Dermis blood vessel endothelial cell (primary cell): ENCODE measurements at places on chromosomes 1 and 21. TPM values are rescaled to one million over a fixed set of nuclear protein-coding genes. Genes with fewer than 3 reads are reported as not detected.
A peak's percentile ranks its signal among the peaks of the same experiment; 100 is the strongest.

DNA sequence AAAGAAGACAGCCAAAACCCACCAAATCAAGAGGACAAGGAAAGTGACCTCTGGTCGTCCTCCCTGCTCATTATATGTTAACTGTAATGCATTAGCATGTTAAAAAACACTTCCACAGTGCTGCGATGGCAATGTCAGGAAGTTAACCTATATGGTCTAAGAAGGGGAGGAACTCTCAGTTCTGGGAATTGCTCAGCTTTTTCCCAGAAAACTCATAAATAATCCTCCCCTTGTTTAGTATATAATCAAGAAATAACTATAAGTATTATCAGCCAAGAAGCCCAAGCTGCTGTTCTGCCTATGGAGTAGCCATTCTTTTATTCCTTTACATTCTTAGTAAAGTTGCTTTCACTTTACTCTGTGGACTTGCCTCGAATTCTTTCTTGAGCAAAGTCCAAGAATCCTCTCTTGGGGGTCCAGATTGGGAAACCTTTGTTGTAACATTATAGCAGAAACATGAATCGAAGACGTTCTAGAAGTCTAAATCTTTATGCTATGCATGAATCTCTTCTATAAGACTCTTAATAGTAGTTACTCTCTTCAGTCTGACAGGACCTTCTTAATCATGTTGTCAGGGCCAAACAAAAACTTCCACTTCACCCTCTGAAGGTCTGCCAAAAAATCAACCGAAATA is 110.0 kb upstream of the VANGL1 start:
- no peak for DNase-seq

DNA sequence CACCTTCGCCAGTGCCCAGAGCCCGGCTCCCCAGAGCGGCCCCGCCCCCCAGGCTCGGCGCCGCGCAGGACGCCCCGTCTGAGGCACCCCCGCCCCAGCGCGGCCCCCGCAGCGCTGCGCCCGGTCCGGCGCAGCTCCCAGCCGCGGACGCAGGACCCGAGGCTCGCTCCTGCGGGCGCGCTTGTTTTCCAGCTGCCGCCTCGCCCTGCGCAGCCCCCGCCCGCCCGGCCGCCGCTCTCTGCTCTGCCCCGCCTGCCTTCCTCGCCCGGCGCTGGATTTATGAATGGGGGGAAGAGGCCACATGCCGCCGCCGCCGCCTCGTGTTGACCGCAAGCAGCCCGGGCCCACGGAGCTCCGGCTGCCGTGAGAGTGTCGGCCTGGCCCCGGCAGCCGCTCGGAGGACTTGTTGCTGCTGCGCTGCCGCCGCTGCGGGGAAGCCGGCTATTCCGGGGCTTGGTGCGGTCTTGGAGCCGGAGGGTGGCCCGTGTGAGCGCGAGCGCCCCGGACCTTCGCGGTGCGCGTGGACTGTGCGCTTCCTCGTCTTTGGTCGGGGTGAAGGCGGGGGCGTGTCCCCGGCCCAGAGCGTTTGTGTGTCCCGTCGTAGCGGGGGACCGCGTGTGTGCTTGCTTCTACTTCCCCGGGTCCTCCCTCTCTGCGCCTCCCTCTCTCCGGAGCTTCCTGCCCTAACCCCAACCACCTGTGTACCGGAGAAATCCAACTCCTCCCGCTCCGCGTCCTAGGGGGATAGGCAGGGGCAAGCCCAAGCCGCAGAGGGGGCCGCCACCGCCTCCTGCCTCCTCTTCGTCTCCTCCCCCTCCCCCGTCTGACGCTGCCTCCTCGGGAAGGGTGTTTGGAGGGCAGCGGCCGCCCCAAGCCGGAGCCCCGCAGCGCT is 736 bp downstream of the KCNC4 start:
- DNase-seq: peak; percentile 54

GRCh38 chr1:54623216-54624007 is at the start of gene FAM151A:
TSS of gene FAM151A (minus strand) at chr1:54623525. CDS start at chr1:54623395, 130 bp downstream.
- no peak for DNase-seq

GRCh38 chr1:202416641-202417040 is 68.1 kb downstream of the PPP1R12B start:
- no peak for DNase-seq

GRCh38 chr1:151284013-151284577 is 2.0 kb downstream of the ZNF687 start:
- no peak for DNase-seq

DNA sequence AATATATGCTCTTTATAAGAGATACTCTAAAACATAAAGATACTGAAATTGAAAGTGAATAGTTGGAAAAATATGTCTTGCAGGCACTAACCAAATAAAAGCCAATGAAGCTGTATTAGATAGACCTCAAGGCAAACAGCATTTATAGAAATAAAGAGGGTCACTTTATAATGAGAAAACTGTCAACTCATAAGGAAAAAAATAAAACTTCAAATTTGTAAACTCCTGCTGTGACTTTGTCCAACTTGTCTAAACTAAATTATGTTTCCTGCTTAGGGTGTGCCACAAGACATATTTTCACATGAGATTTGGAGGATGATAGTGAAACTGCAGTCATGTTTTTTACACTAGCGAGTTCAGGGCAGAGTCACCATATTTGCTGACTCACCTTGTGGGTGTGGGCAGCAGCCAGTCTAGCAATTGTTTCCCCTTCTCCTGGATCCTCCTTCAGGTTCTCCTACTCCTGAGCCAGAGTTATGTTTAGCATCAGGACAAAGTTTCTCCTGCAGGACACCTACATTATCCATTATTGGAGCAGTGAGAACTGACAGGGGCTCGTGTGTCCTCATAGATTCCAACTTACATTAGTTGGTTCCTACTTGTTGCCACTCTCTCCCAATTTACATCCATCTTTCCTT is 43.8 kb downstream of the CD53 start:
- DNase-seq: peak; percentile 11

DNA sequence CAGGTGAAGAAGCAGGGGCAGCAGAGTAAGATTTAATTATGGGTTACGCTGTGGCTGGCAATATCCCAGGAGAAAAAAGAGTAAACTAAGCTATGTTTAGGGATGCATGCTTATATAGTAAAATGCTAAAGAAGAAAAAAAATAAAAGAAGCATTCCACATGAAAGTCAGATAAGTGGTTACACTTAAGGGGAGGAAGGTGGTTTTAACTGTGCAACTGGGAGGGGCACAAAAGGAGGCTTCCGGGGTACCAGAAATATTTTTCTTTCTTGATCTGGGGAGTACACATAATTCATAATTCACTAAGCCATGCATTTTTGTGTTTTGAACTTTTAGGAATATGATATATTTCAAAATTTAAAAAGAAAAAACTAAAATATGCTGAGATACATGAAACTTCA is 39.5 kb downstream of the USP48 start:
- DNase-seq: no peak

Gene CLDN14
- total RNA-seq: 0.09 and 0.34 TPM in 2 replicates

DNA sequence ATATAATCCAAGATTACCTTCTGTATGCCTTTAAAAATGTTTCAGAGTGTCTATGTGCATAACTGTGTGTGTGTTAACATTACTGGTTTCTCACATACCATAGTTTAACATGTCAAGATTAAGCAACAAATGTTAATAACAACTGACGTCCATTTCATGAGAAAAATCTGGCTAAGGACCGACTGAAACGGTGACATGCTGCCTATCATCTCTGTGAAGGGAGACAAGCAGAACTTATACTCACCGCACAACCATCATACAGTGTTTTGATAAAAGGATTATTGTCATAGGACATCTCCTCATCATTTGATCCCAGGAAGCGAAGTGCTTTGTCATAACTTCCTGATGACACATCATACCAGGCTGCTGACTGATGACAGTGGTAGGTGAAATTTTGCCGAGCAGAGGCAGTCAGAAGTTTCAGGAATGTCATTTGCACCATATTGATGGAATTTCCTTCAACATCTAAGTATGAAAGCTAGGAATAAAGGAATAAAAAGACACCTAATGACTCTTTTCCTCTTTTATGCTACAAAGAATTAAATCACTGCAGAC is 228.8 kb downstream of the COL11A1 start:
- no peak for DNase-seq

DNA sequence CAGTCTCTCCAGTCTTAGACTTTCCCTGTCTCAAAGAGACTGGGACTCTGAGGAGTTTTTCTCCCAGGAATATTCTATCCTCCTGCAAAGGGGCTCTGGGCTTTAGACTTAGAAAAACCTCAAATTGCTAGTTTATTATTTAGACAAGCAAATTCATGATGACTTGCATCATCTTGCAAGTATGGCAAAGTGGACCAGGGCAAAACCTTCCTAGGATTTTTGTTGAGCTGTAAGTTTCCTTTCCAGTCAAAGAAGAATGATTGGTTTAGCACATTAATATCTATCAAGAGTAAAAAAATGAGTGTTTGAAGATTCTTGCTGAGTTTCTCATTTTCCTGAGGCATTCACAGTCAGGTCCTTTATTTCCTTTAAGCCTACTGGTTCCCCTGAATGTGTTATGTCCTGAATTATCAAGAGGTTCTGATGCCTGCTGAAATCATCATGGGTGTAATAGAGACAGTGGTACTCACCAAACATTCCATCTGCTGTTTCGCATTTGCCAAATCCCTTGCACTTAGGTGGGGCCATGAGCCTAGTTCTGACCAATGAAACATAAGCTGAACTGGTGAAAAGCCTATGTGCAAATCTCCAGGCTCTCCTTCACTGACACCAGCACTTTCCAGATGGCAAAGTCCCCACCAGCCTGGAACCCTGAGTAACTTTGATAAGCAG is 25.2 kb upstream of the SPAG17 start:
- DNase-seq: no peak

GRCh38 chr1:197674286-197674685 is 101.0 kb downstream of the DENND1B start:
- DNase-seq: no peak

- no peak for DNase-seq
These were observed 1.2 kb downstream of the SLC37A1 start for GRCh38 chr21:42514883-42515228.

DNA sequence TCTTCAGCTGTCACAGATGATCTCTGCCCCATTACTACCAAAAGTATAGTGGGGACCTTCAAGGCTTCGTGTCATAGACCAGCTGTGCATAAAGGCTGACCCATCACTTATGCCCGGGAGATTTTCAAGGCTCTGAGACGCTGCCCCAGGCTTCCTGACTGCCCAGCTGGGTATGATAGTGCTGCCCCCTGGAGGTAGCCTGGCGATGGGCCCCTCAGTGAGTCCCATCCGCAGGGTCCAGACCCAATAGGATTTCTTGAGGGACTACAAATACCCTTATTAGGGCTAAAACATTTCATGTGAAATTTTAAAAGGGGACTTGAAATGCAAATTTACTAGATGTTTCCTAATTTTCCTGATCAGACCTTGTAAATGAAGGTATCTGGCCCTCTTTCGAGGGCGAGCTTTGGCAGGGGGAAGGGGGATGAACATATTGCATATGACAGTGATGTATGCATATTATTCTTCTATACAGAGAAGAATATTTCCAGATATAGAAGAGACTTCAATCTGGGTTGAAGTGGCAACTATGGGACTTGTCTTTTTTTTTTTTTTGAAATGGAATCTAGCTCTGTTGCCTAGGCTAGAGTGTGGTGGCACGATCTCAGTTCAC is 11.7 kb upstream of the FCMR start:
- peak; percentile 49 for DNase-seq
